ENCODE measurements at places on chromosomes 6 and 20.

- no peak for DNase-seq
Observed at GRCh38 chr6:47276377-47276776, 33.3 kb downstream of the TNFRSF21 start.

GRCh38 chr6:45323656-45324224, 4.4 kb upstream of the RUNX2 start:
- no peak for DNase-seq

GRCh38 chr6:24283043-24283985, 74.5 kb downstream of the DCDC2 start:
- DNase-seq, result no peak

- no peak for DNase-seq
Observed at GRCh38 chr6:153162172-153162571, 31.1 kb upstream of the RGS17 start.

DNA sequence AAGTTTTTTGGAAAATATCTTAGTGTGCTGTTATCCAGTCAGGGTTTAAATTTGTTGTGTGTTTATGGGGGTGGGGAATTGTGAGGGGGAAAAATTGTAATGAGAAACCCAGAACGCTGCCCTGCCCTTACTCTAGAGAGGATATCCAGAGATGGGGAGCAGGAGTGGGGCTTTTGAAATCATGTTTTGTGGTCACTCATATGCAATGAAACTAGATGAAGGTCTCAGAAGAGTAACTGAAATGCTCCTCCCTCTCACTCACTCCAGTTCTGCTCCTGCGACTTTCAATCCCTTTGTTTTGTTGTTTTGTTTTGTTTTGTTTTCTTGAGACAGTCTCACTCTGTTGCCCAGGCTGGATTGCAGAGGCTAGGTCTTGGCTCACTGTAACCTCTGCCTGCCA, 100.0 kb downstream of the CRYBG1 start:
- no peak for DNase-seq

DNA sequence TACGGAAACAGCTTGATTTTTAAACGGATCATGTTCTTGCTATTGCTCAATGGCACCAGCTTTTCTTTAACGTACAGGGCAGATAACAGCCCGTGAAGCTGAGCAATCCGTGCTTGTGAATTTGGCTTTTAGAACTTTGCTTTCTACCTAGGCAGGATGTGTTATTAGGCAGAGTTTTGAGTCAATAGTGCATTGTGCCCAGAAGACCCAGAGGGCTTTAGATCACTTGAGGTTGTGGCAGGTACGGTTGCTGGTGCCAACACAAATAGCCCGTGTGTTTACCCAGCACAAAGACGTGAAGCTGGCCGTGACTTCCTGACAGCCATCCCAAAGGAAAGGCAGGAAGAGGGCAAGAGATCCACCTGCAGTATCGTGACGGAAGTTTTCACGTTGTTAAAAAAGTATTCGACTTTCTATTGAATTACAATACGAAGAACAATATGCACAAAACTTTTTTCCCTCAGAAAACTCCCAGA, 117.4 kb upstream of the FRMD1 start:
- no peak for DNase-seq

- no peak for DNase-seq
Observed at GRCh38 chr20:18188434-18188833, 50.8 kb downstream of the KAT14 start.

DNA sequence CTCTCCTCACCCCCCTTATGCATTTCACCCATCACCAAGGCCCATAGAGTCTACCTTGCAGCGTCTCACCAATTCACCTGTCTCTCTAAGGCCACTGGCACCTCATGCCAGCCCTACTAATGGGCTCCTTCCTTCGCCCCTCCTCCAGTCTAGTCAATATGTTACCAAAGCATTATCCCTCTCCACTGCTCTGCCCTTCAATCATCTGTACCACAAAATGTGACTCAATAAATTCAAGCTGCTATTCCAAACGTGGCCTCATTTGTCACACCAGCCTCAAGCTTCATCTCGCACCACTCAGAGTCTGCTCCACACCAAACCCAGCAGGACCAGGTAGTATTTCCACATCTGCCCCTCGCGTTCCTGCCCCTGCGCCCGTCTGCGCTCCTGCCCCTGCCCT, 21.8 kb upstream of the RPS6KA2 start:
- DNase-seq, result no peak

DNA sequence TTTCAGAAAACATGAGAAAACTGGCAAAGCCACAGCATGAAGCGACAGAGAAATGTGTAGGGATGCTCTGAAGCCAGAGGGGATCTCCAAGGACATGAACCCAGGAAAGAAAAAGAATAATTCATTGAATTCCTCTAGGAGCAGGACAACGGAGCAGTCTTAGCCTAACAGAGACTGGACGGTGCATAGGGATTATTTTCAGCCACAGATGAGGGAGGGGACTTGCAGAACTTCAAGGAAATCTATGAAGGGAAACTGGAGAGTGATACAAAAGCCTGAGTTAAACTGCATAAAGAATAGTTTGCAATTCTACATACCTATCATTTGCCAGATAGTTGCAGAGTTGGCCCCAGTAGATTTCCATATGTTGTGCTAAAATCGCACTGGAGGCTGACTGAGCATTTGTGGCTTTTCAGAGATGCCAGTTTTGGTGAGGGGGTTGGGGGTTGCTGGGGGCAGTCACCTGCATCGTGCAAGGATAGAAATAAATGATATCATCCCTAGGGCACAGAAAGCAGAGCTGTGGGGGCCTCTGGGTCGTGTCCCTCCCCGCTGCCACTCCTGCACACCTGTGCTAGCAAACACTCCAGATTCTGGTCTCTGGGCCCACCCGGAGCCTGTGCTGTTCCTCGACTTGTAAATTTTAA, 443.2 kb upstream of the JARID2 start:
- no peak for DNase-seq

DNA sequence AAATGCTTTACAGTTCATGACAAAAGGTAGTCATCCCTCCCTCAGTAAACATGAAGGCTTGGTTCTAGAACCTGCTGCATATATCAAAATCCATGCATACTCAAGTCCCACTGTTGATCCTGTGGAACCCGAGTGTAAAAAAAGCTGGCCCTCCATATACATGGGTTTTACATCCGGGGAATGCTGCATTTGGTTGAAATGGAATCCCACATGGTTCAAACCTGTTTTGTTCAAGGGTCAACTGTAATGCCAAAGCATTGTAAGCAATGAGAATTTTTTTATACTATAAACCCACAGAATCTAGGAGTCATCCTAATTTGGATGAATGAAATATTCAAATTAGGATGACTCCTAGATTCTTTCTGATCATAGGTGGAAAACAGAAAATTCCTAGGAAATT, 5.9 kb upstream of the HDAC2 start:
- no peak for DNase-seq

- no peak for DNase-seq
Observed at GRCh38 chr6:7617801-7618764, 28.1 kb downstream of the SNRNP48 start.

DNA sequence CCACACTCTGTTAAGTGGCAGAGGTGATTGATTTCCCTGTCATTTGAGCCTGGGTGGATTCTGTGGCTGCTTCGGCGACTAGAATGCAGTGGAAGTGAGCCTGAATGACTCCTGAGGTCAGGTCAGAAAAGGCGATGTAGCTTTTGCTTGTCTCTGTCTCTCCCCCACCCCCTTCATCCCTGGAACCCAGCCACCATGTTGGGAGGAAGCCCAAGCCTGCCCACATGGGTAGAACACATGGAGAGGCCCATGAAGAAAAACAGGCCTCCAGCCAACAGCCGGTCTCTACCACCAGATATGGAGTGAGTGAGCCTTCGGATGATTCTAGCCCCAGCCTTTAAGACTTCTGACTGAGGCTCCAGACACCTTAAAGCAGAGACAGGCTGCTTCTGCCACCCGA, 181.0 kb downstream of the TFAP2C start:
- no peak for DNase-seq

GRCh38 chr6:21137700-21138335, 455.7 kb upstream of the SOX4 start:
- DNase-seq, result no peak

- no peak for DNase-seq
Observed at GRCh38 chr6:135832166-135832565, 19.3 kb upstream of the PDE7B start.

DNA sequence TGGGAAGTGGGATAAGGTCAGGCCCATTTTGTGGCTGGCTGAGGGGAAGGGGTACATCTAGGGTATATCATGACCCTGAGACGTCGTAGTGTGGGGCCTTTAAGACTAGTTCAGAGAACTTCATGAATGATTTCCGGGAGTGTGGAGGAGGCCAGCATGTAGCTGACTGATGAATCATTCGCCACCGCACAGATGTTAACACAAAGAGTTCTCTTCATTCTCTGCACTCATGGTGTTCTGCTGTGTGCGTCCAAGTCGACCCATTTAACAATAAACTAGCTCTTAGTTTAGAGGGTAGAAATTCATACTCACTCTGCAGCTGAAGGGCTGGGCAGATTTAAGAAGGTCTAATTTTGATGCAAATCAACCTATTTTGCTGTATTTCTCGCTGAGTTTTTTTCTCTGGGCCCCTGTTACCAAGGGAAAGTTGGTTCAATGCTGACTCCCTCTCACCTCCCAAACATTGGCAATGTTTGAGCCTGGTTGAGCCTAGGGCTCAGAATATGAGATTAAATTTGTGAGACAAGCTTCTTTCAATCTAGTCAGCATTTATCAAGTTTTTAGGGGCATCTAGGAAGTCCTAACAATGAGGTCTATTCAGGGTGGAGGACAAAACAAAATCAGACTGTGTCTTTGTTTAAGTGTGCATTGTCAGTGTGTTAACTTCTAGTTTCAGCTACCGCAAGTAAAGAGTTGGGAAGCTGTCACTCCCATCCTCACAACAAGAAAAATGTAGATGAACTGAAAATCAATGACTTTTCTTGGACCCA, 106.8 kb upstream of the CBLN4 start:
- DNase-seq, result no peak

DNA sequence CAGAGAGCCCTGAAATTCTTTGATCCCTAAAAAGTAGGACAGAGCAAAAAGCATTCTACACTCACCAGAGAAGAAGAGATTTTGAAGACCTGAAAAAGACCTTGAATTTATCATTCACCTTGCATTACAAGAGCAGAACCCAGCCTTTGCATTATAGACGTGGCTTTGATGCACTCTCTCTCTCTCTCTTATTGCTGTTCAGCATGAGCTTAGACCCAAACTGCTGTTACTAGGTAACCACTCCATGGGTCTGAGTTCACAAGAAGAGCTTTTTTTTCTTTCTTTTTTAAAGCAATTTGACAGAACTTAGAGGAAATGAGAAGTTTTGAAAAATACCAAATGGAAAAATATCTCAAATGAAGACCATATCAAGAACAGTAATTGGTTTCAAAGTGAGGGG, 44.4 kb downstream of the COL9A1 start:
- no peak for DNase-seq

DNA sequence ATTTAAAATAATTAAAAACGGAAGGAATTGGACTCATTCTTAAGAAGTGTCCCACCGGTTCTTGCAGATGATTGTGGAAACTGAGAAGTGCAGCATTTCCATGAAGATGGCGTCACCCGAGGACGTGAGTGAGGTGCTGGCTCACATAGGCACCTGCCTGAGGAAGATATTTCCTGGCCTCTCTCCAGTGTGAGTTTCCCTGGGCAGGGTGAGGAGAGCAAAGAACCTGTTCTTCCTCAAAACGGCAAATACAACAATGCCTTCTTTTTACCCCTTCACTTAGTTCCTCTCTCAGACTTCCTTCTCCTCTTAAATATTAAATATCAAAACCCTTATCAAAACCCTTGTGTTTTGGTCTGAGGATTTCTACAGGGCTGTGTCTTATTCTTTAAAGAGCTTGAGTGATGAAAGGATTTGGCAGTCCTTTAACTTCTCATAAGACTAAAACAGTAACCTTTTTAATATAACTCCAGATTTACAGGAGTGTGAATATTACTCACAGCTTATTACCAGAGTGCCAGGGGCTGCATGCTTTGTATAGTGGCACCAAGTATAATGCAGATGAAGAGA, 156.3 kb downstream of the CARMIL1 start:
- no peak for DNase-seq

DNA sequence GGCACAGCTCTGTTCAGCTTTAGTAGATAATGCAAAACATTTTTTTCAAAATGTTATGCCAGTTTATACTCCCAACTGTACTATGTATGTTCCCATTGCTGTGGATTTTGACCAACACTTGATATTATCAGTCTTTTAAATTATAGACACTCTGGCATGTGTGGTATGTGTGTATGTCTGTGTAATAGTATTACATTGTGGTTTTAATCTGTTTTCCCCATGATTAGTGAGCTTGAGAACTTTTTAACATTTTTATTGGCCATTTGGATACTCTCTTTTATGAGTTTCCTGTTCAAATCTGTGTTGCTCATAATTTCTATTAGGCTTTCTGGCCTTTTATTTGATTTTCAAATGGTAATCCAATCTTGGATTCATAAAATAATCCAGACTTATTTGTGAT, 69.2 kb upstream of the TXNDC5 start:
- no peak for DNase-seq
